ENCODE measurements at places on chromosomes 13 and 19. TPM values are rescaled to one million over a fixed set of nuclear protein-coding genes. Genes with fewer than 3 reads are reported as not detected.

FLT3 gene
- 0.12 TPM for total RNA-seq

AP2S1 gene
- total RNA-seq, result 428 TPM

NOVA2 gene
- 0.10 TPM for total RNA-seq

MISP gene
- 0.37 TPM for total RNA-seq

MZF1 gene
- total RNA-seq, result 10.3 TPM

DKKL1 gene
- not detected for total RNA-seq

ENOX1 gene
- 0.10 TPM for total RNA-seq

RFPL4A gene
- total RNA-seq, result not detected

KIR3DL1 gene
- not detected for total RNA-seq

ERICH6B gene
- total RNA-seq, result not detected

SLC1A6 gene
- not detected for total RNA-seq

OR10H1 gene
- not detected for total RNA-seq

SMAD9 gene
- total RNA-seq, result 5.8 TPM

Measured in M059J (cell line).